Gastrocnemius medialis (tissue), 4 donors: ENCODE measurements at places on chromosomes 4 and X.

DNA sequence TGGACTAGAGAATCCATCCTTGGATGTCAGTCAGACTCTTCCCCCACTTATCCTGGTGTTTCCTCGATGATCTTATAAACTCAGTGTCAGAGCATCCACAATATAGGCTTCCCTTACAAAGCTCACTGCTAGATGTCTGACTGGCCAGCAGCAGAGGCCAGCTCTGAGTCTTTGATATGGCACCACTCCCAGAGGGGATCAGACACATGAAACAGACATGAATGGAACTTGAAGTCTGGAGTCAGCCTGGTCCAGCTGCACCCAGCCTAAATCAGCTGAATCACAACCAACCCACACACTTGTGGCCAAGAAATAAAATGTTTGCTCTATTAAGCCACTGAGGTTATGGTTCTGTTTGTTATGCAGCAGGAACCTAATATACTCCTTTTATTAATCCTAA, 129.6 kb upstream of the MED14 start:
- no peaks in the 10 kb centered on the region for H3K36me3 ChIP-seq
- H3K27ac ChIP-seq = peak overlapping the region; percentile 26
- peaks cover 13% of the 10 kb centered on the region for H3K4me1 ChIP-seq
- no peak overlapping the region for H3K4me3 ChIP-seq
- H3K27me3 ChIP-seq = no peaks in the 10 kb centered on the region

DNA sequence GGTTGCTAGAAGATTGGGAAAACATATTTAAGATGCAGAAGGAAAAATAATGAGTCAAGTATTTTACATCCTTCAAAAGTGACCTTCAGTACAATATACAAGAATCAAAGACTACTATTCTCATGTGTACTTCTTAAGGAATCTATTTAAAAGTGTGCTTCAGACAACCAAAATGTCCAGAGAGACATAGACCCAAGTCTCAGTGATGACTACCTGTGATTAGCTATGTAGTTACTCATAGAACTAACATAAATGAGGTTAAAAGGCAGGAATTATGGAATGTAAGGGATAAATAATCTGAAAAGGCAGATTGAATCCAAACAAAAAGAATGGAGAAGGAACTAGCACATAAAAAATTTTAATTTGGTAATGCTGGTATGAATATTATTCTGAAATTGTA, 634.7 kb upstream of the FAM241A start:
- H3K27ac ChIP-seq = no peak overlapping the region
- DNase-seq = no peak
- H3K36me3 ChIP-seq = no peaks in the 10 kb centered on the region
- no peaks in the 10 kb centered on the region for H3K4me1 ChIP-seq
- no peak overlapping the region for H3K4me3 ChIP-seq

DNA sequence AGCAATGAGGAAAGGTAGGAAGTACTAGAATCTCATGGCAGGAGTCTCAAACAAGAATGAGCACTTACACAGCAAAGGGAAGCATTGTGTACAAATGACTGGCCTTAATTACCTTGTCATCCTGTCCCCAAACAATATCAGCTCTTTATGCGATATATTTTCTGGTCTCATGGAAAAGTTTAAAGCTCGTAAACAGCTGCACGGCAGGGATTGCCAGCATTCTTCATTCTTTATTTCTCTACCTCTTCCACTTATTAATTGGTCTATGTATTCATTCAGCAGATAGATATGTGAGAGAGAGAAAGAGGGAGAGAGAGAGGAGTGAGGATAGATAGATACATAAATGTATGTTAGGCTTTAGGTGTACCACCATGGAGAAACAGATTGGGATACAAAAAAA, 155.8 kb upstream of the FAT4 start:
- no peak for DNase-seq
- H3K4me3 ChIP-seq = no peak overlapping the region
- no peaks in the 10 kb centered on the region for H3K27me3 ChIP-seq
- H3K27ac ChIP-seq = no peak overlapping the region
- no peaks in the 10 kb centered on the region for H3K4me1 ChIP-seq
- H3K36me3 ChIP-seq = no peaks in the 10 kb centered on the region

- no peaks in the 10 kb centered on the region for H3K36me3 ChIP-seq
- no peak for DNase-seq
- no peak overlapping the region for H3K4me3 ChIP-seq
- H3K27me3 ChIP-seq = no peaks in the 10 kb centered on the region
- no peaks in the 10 kb centered on the region for H3K4me1 ChIP-seq
- H3K27ac ChIP-seq = no peak overlapping the region
Observed at GRCh38 chr4:21507439-21507838, 441.1 kb downstream of the KCNIP4 start.
